Germinal center (tissue), 1 donor: ENCODE measurements at places on chromosomes 5 and 9.

GRCh38 chr9:107810461-107810961 is 320.9 kb upstream of the KLF4 start:
- DNase-seq, result no peak

- no peak for DNase-seq
Observed at GRCh38 chr5:53249529-53250200, 140.1 kb upstream of the MOCS2 start.

- DNase-seq, result no peak
Observed at GRCh38 chr9:98594546-98595160, 114.1 kb downstream of the GABBR2 start.

GRCh38 chr5:144009116-144009515 is 161.3 kb downstream of the YIPF5 start:
- no peak for DNase-seq

DNA sequence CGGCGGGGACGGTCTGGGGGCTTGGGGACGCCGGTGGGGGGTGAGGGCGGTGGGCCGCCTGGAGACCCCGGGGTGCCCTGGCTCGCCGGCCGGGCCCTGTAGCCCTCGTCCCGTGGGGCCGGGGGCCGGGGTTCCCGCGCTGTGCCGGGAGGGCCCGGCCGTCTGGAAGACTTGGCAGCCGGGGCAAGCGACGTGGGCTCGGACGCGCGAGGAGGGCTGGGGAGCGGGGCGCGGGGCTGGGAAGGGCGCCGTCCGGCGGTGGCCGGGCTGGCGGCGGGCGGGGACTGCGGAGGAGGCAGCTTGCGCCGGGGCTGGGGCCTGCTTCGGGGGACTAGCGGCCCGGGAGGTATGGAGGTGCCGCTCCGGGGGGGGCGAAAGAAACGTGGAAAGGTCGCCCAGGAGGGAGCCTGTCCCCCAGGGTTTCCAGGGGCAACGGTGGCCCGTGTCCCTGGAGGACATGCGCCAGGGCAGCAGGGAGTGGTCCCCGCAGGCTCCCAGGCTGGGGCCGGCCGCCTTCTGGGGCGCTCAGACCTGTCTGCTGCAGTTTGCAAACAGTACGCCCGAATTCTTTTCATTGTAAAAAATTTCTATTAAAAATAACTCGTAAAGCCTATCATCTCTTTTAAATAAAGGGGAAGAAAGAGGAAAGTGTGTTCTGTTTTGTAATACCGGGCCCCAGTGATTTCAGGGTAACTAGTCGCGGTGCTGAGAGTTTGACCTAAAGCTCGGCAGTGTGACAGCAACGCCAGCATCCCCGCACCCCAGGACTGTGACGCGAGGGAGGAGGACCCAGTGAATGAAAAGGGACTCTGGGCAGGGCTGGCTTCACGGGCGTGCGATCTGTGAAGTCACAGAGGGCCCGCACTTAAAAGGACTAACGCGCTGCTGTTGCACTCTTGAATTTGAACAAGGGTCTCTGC is 752 bp upstream of the ANKH start:
- peak; percentile 24 for DNase-seq

DNA sequence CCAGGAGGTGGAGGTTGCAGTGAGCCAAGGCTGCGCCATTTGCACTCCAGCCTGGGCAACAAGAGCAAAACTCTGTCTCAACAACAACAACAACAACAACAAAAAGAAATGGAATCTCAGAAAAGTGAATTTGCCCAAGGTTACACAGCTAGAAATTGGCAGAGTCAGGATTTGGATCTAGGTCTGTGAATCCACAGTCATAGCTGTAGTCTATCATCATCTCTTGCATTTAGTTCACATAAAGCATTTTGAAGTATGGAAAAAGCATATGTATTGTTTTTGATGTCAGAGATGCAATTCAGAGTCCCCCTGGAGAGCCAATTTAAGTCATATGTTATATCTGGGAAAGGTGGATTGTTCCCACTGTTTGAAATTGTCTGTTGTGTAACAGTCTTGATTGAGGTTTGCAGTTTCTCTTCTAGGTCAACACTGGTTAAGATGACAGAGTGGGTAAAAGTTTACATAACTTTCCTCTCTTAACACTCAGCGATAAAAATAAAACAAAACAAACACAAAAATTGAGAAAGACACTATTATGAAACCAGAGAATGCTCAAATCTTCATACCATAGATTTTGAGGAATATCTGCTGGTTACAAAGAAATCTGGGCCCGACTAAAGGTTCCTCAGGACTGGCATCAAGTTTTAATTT is 21.5 kb upstream of the GPR21 start:
- no peak for DNase-seq

DNA sequence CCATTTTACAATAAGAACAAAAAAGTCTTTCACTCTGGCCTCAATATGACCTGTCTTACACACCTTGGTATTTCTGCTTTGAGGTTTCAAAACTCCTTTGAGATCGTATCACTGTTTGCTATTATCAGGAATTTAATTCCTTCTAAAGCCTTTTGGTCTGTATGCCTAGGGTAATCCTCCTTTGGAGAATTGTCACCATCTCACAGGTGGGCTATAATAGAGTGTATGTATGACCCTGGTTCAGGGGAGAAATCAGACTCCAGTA is 13.7 kb downstream of the CMYA5 start:
- no peak for DNase-seq

- DNase-seq, result no peak
Observed at GRCh38 chr5:130115686-130116085, 211.4 kb downstream of the CHSY3 start.

- DNase-seq, result no peak
Observed at GRCh38 chr5:175842951-175843793, 28.2 kb upstream of the CPLX2 start.

GRCh38 chr9:78697618-78698017 is 400.7 kb downstream of the PSAT1 start:
- DNase-seq, result no peak

GRCh38 chr5:28066856-28067255 is 1028.5 kb upstream of the CDH9 start:
- no peak for DNase-seq

- DNase-seq, result peak; percentile 50
Observed at GRCh38 chr9:126499005-126499910, 114.5 kb upstream of the LMX1B start.

- DNase-seq, result no peak
Observed at GRCh38 chr9:108162664-108163063, 673.1 kb upstream of the KLF4 start.

GRCh38 chr5:118548761-118549720 is 439.3 kb downstream of the DTWD2 start:
- DNase-seq, result no peak

DNA sequence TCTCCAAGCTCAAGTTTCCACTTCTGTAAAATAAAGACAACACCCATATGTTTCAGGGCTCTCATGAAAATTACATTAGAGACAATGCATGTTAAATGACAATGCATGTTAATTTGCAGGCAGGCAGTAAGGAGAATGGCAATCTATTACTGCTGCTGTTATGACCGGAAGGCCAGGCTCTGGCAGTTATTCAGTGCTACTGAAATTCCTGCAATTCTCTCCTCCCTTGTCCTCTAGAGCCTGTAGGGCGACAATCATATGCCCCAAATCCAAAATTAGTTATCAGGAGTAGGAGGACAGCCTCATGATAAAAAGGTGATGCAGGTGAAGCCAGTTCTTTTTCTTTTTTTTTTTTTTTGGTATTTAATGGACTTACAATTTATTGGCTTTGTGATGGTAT is 42.2 kb upstream of the CAST start:
- no peak for DNase-seq

DNA sequence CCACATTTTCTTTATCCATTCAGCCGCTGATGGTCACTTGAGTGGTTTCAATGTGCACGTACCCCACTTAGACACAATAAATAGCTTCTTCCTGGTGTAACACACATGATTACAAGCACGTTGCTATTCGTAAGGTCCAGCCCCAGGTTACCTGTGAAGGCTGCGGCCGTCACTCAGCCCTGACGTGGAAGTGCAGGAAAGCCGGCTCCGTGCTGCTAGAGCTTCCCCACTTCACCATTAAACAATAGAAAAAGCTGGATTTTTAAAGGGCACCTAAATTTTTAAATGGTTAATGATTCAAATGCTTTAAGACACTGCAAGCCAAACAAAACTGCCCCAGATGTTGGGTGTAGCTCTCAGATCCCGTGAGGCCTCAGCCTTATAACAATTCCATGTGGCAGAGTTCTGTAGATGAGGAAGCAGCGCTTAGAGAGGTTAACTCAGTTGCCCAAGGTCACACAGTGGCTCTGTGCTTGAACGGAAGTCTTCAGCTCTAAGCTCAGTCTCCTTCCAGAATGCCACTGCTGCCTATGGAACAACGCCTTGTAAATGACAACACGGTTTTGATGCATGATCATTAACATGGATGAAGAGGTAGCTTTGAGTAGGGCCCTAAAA is 125.7 kb downstream of the COL23A1 start:
- DNase-seq, result no peak
